ENCODE measurements at places on chromosomes 6 and 20. TPM values are rescaled to one million over a fixed set of nuclear protein-coding genes. Genes with fewer than 3 reads are reported as not detected.

DNA sequence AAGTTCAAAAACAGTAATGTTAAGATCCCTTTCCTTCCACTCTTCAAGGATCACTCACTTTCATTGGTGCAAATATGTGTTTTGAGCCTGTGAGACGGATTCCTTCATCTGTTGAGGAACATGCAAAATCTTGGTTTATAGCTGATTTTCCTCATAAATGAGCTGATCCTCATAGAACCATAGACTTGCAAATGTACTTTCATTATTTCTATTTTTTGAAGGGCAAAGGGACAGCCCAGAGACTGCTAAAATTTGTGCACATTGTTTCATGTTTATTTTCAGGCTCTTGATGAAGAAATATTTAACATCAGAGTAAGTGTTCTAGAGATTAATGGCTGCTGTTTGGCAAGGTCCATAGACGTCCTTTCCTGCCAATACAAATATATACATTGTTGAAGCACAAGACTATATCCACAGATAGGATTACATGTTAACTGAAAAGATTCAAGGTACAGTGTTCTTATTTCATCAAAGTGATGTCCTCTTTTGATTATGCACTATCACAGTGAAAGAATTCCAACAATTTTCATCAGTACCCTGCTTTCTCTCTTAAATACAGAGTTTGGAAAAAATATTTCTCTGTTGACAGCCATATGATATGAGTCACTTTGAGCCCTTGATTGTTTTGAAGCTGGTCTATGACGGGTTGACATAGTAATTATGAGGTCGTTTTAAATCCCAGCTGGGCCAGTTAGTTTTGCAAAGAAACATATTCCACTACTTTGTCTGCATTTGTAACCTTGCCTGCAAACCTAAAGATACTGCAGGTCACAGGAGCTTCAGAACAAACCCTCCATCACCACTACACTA is 95.7 kb downstream of the FILIP1 start:
- no peak overlapping the region for H3K4me3 ChIP-seq
- DNase-seq = no peak
- H3K27me3 ChIP-seq = no peaks in the 10 kb centered on the region
- no peak overlapping the region for H3K27ac ChIP-seq
- no peaks in the 10 kb centered on the region for H3K36me3 ChIP-seq

The C6orf141 gene
- total RNA-seq = not detected

DNA sequence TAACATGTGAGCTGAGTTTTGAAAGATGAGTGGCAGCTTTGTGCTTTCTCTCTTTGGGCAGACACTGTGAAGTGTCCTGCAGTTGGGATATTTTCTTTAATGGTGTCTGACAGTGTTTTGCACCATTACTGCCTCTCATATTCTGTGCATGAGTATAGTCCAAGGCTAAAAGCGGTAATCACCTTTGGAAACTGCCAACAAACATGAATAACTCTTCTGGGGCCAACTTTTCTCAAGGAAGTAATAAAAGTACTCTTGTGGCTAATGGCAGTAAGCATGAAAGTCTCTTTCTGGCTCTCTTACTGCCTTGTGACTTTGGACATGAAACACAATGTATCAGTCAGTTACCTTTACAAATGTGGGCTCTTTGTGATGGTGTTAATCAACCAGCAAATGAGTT is 91.7 kb upstream of the SOX4 start:
- no peak overlapping the region for H3K27ac ChIP-seq
- H3K27me3 ChIP-seq = no peaks in the 10 kb centered on the region
- no peak for DNase-seq
- no peaks in the 10 kb centered on the region for H3K36me3 ChIP-seq
- no peak overlapping the region for H3K4me3 ChIP-seq
- no peaks in the 10 kb centered on the region for H3K4me1 ChIP-seq

DNA sequence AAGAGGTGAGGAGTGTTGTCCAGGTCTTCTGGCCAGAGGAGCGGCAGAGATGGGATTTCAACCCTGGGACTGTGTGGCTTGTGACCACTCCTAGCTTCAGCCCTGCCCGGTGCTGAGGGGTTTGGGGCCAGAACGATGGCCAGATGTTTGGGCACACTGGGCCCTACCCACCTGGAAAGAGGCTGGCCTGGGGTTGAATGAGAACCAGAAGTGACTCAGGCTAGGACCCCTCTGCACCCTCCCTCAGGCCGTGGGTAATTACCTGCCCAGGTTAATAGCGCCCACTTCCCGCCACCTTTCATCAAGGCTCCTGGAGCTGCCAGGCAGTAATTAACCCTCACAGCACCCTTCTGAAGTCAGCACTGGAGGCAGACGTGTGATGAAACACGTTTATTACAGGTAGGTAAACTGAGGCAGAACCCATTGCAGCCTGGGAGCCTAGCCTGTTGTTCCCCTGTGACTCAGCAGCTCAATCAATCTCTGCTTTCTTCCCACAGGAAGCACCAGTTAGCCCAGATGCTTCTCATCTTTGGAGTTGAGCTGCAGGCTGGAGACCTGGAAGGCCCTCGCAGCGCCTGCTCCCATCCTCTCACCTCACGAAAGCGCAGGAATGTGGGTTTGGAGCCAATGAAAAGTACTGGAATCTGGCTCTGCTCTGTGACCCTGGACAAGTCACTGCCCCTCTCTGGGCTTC is 120.8 kb downstream of the CEBPB start:
- no peak overlapping the region for H3K4me3 ChIP-seq
- no peak overlapping the region for H3K27ac ChIP-seq
- H3K4me1 ChIP-seq = no peaks in the 10 kb centered on the region
- no peaks in the 10 kb centered on the region for H3K27me3 ChIP-seq

DNA sequence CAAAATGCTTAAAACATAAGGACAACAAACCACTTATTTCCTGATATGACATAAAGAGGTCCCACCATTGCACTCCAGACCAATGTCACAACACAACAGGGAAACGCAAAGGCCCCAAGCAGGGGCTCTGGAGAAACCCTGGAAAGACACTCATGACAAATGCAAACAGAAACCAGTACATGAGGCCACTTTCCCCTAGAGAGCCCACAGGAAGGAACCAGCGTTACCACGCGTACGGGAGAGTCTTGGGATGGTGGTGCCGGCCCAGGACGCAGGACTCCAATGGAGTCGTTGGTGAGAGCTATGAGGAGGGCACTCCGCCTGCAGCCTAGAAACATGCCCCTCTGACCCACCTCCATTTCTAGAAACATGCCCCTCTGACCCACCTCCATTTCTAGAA is 20.2 kb downstream of the GMEB2 start:
- H3K36me3 ChIP-seq = peaks cover 13% of the 10 kb centered on the region
- no peak for DNase-seq
- no peak overlapping the region for H3K4me3 ChIP-seq
- H3K4me1 ChIP-seq = no peaks in the 10 kb centered on the region

DNA sequence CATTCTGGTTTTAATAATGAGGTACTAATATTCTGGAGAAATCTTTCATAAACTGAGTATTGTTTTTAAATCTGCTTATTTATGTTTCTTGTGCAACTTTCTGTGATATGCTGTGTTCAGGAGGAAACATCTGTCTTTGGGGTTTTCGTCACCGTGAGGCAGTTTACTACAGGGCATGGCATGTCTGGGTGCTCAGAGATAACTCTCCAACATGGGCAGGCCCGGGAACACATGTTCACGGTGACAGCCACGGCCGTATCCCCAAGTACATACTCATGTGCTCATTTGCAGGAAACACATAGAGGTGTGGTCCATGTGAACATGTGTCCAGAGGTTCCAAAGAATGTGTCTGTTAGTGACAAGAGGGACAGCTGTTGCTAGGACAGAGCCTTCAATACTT is 62.1 kb upstream of the CNKSR3 start:
- H3K4me1 ChIP-seq = no peaks in the 10 kb centered on the region
- no peaks in the 10 kb centered on the region for H3K36me3 ChIP-seq
- no peak overlapping the region for H3K27ac ChIP-seq
